ENCODE measurements at places on chromosomes 7 and 10.

- no peak for DNase-seq
Observed at GRCh38 chr7:133851411-133851810, 275.7 kb upstream of the LRGUK start.

DNA sequence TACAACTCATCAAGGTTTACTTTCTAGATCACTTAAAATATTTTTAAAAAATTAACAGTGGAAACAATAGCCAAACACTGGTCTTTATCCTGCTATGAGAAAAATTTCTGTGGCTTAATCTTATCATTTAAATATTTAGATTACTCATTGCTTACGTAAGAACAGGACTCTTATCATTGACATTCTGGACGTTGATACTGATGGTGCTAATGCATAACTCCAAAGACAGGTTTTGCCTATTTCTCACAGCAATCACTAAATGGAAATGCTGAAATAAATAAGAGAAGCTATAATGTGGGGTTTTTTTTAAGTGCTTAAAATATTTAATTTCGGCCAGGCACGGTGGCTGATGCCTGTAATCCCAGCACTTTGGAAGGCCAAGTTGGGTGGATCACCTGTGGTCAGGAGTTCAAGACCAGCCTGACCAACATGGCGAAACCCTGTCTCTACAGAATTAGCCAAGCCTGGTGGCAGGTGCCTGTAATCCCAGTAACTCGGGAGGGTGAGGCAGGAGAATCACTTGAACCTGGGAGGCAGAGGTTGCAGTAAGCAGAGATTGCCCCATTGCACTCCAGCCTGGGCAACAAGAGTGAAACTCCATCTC is 195.0 kb downstream of the HGF start:
- DNase-seq: no peak

DNA sequence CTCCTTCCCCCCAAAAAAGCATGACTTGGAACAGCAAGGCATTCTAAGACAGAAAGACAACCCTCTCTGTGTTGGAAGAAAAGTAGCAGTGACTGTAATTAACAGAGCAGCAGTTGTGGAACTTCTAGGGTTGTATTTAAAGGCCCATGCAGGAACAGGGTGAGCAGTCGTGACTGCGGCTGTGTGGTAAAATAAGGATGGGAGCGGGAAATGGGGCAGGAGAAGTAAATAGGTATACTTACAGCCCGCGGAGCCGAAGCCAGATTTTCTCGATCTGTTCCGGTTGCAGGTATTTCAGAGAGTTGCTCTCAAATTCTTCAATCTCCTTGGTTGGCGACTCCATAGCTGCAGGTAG is 179 bp downstream of the PDE1C start:
- DNase-seq: no peak

- no peak for DNase-seq
Observed at GRCh38 chr10:132652446-132652845, 114.9 kb downstream of the INPP5A start.

DNA sequence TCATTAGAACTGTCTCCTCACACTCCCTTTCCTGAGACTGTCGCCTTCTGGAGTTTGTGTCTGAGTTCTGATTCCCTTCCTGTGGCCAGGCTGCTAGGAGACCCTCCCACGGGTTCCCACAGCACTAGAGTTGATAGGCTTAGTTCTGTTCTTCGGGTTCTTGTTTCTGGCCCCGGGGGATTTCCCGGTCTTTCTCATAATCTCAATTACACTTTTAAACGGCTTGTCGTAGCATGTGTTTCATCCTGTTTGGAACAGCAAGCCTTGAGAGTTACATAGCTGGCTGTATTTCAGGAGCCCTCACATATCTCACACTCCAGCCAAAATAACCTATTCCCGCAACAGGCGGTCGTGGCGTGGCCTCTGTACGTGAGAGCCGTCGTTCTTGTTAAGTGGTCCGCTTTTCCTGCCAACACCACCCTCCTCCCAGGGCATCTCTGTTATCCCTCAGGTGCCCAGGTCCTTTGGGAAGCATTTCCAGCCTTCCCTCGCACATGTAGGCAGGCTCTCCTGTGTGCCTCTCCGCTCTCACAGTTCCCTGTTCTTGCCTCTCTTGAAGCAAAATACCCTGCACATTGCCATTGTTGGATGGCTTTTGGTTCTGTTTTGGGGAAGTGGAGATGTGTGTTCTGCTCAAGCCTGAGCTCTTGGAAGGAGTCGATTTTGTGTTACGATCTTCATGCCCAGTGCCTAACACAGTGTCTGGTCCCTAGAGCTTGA is 46.0 kb downstream of the CDC123 start:
- no peak for DNase-seq

- DNase-seq: no peak
Observed at GRCh38 chr7:43649755-43650274, 66.9 kb downstream of the STK17A start.

DNA sequence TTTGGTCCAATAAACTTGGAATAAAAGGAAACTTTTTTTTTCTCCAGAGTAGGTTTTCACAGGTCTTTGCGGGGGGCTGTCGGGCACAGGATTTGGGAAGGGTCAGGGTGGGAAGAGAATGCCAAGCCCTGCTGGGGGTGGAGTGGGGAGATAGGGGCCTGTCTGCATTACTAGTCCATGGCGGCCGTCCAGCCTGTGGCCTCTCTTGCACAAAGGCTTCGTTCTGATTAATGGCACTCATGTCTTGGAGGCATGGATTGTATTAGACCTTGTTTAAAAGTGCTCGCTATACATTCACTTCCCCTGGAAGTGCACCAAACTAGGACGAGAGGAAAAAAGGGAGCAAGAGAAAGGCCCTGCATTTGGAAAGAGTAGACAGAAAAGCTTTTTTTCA is 37.2 kb downstream of the LRMDA start:
- DNase-seq: no peak

- DNase-seq: no peak
Observed at GRCh38 chr10:664893-665292, 24.6 kb downstream of the DIP2C start.

DNA sequence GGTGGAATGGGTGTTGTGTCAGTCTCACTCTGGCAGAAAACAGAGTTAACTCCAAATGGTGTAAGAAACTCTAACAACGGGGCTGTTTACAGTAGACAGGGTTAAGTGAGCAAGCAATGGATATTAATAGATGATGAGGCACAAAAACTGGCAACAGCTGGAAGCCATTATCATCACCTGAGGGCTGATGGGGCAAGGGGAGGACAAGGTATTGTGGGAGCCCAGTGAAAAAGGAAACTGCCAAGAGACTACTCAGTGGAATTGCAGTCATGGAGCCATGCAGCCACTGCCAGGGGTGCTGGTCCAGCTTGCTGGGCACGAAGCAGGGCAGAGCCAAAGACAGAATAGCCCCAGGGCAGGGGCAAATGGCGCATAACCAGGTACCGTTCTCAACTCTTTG is 260.7 kb downstream of the BICC1 start:
- no peak for DNase-seq

GRCh38 chr7:65269150-65269856 is 104.4 kb upstream of the ZNF92 start:
- DNase-seq: peak; percentile 36

DNA sequence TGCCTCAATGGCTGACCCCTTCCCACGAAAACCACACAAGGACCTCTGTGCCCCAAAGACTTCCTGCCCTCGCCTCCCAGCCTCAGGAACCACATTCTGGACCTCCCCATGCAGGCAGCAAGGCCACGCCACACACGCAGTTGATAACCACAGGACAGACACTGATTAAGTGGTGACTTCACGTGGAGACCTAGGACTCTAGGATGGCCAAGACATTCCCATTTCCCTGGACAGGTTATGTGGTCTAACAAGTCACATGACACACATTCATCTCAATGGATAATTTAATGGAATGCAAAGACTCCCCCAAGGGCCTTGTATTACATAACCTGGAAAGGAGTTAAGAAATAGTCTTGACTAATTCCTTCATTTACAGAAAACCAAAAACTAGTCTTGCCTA is 110.2 kb downstream of the LARP4B start:
- no peak for DNase-seq

GRCh38 chr7:90931986-90932916 is 332.0 kb upstream of the FZD1 start:
- DNase-seq: peak; percentile 41

DNA sequence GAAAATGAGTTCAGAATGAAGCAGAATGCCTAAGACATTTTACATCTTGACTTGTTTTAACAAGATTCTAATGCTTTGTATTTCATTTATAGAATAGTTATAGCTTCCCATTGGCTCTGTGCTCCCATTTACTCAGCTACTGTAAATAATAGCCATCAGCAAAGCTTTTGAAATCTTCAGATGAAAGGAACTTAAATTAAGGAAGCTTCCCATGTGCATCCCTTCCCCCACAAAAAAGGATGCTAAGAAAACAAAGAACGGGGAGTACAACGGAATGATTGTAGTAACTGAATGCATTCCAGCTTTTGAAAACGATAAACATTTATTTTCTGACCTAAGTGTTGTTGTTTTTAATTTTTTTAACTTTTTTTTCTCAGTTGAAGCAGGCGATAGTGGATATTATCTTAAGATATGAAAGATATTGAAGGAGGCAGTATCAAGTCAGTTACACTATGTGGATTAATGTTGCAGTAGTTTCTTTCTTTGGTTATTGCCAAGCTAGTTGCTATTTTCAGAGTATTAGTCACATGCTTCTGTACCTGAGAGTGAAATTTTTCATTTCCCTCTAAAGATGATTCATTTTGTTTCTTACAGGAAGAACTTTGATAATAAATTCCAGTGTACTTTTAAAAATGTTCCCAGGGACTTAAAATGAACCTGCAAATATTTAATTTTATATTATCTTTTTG is 129.2 kb downstream of the KCND2 start:
- peak; percentile 5 for DNase-seq

DNA sequence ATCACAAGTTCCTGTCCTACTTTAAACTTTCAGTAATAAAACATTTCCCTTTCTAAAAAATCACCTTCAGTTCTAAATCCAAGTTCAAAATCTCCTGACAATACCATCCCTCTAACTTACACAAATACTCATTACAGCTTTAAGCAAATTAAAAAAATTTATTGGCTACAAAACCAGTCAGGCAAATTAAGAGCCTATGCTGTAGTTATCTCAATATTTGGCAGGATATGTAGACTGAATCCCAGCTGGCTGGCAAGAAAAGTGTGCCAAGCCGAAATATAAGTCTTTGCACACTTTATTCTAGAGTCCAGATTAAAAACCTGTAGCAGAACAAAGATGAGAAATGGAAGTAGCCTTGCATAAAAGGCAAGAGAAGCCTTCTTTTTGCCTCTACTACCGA is 9.5 kb downstream of the WAPL start:
- DNase-seq: no peak

DNA sequence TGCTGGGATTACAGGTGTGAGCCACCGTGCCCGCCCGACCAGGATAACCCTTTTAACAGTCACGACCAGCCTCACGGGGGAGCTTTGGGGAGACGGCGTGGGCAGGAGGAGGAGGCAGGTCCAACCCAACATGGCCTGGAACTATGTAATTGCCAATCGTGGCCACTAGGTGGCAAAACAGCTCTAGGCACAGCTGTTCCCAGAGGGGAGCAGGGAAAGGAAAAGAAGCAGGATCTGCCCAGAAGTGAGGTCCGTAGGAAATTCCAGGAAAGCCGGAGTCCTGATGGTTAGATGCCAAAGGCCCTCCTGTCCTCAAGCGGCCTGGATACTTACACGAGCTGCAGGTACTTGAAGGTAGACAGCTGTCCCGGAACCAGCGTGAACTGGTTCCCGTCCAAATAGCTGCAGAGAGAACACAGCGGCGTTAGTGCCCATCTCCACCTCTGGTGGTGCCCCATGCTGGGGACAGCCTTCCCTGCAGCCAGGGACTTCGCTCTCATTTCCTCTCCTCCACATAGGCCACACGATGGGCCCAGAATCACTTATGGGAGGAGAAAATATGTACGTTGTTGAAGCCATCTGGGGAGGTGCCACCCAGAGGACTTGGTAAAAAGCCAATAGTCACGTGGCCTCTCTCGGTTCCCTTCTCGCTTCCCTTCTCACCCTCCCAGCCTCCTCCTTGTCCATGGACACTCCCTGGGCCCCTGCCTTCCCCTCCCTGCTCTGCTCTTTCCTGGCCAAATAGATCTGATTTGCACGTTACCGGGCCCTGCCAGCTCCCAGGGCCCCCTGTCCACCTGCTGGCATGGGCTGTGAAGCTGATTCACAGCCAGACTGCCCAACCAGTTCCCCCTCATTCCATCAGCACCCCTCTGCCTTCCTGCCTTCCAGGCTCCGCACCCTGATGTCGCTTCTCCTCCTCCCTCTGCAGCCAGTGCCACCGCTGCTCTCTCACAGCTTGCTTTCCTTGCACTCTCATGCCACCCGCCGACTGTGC is 148.1 kb downstream of the SLIT1 start:
- DNase-seq: no peak

GRCh38 chr10:16545116-16545736 is 23.5 kb upstream of the C1QL3 start:
- DNase-seq: no peak

GRCh38 chr10:17427666-17428350 is 26.6 kb downstream of the ST8SIA6 start:
- no peak for DNase-seq

DNA sequence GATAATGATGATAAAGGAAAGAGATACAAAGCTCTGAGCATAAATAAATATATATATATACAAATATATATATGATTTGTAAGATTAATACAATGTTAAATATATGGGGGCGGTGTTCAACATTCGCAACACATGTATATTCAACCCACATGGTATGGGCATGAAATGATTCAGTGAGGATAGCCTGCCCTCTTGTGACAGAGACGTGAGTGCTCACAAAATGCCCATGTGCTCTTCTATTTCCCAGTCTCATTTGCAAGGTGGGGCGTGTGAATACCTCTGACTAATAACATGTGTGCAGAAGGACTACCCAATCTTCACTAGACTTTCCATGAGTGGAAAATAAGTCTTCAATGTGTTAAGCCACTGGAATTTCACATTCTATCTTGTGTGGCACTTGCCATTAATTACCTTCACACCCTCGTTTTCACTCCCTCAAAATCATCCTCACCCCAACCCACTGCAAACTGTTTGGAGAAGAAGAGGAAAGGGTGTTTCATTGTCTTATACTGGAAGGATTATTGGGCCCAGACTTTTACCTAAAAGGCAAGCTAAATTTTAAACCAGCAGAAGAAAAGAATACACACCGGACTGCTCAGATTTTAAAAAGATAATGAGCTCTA is 26.9 kb downstream of the ASAH2 start:
- DNase-seq: no peak

GRCh38 chr10:98388101-98388655 is 26.8 kb downstream of the PYROXD2 start:
- DNase-seq: no peak

GRCh38 chr7:141701489-141702046 is 398 bp downstream of the DENND11 start:
- DNase-seq: no peak

DNA sequence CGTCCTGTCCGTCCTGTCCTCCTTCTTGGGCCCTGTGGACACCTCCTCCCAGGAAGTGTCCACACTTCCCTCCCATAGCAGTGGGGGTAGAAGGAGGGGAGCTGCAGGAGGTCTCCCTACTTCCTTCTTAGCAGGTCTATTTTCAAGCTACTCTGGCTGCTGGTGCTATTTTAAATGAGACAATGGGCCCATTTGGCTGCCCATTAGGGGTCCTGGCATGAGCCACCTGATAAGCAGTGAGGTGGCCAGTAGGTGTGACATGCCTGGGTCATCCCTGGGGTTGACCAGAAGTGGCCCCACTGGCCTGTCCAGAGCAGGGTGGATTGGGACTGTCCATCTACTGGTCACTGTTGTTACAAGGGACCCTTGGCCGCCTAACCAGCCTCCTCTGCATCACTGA is 75.2 kb downstream of the COL13A1 start:
- no peak for DNase-seq
